ENCODE measurements at places on chromosomes 16 and 17.
A peak's percentile ranks its signal among the peaks of the same experiment; 100 is the strongest.

GRCh38 chr16:50234771-50235556 is 31.4 kb upstream of the ADCY7 start:
- DNase-seq = no peak

- no peak for DNase-seq
These were observed 708 bp downstream of the BAIAP2 start for GRCh38 chr17:81035521-81036196.

DNA sequence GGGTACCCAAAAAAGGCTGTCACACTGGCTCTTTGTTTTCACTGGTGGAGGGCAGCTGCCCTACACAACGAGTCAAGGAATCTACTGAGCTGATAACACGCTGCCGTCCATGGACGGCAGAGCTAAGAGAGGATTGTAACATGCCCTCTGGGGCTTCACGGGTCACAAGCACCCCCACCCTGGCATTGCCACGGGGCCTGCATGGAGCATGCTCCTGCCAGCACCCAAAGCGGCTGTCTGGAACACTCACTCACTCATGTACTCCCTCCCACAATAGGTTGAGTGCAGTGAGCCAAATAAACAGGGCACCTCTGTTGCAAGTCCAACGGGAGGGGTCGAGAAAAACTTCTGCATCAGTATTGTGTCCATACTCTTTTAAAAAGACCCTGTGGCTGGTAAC is 181.6 kb downstream of the MAP2K6 start:
- DNase-seq = no peak

- DNase-seq = no peak
These were observed 180.7 kb upstream of the ZFHX3 start for GRCh38 chr16:73228649-73229048.

- peak; percentile 64 for DNase-seq
These were observed 32.3 kb upstream of the CAPN15 start for GRCh38 chr16:495127-495748.

- DNase-seq = no peak
These were observed 27.4 kb downstream of the WIPI1 start for GRCh38 chr17:68429881-68430280.

DNA sequence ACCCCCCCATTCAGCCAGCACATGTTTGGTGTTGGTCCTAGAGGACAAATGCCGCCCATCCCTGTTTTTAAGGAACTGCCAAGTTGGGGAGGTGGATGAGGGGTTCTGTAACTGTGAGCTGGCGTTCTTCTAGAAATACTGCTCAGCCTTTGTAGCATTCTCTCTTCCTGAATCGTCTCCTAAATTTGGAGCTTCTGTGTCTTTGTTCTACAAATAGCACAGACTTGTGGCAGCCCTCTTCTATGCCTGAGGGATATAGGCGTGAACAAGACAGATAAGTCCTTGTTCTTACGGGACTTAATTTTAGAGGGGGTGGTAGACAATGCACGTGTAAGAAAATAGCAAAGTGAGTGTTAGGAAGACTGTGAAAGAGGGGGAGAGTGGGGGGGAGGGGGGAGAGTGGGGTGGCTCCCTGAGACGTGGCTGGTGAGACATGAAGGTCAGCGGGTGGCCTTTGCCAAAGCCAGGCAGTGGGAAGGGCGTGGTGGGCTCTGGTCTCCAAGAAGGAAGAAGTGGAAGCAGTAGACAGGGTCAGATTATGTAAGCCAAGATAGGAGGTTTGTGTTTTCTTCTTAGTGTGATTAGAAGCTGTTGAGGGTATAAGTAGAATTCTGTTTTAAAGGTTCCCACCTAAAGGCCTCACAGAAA is 9.9 kb downstream of the MFSD11 start:
- no peak for DNase-seq

DNA sequence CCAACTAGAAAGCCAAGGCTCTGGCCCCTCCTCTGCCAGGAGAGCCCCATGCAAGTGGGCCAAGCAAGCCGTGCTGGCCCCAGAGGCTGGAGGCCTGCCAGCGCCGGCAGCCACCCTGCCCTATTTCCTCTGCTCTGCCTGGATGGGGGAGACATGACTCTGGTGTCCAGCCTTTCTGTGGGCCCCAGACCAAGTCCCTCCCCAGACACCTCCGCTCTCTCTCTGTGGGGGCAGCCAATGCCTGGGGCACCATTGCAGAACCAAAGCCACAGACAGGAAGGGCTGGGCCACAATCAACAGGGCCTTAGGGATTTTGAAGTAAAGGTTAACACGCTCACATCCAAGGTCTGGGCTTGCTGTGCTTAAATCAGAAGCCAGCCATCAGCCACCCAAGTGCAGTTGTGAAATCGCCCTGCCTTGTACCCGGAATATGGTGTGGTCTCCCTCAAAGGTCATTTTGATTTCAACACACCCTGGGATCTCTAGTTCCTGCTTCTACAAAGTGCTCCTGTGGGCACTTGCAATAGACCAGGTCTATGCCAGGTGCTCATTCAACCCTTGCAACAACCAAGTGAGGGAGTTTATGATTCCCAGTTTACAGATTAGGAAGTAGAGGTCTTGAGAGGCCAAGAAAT is 63.5 kb upstream of the TEX2 start:
- no peak for DNase-seq

- no peak for DNase-seq
These were observed 322.4 kb upstream of the CDH5 start for GRCh38 chr16:66044089-66044488.

GRCh38 chr16:7550096-7550495 is 217.5 kb downstream of the RBFOX1 start:
- no peak for DNase-seq

- DNase-seq = no peak
These were observed 18.4 kb downstream of the GOSR1 start for GRCh38 chr17:30495586-30495985.

- no peak for DNase-seq
These were observed 7.4 kb upstream of the TBX4 start for GRCh38 chr17:61444831-61445230.

- DNase-seq = no peak
These were observed 277.5 kb upstream of the MYOCD start for GRCh38 chr17:12388226-12388625.

DNA sequence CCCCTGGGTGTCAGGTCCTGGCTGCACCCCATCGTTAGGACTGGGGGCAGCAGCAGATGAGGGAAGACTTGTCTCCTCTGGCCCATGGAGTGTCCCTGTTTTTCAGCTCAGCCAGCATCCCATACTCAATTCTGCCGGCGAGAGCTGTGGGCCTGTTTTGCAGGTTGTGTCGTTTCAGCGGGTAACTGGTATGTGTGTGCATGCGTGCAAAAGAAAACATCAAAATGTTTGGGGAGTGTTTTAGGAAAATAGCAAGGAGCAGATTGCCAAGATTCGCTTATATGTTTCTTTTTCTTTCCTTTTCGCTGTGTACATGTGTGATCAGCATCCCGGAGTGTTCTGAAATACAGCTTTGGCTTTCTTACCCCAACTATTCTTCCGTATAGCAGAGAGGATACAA is 34.7 kb downstream of the MSI2 start:
- no peak for DNase-seq

- DNase-seq = no peak
These were observed 114.7 kb downstream of the HAPSTR1 start for GRCh38 chr16:9206156-9206555.

DNA sequence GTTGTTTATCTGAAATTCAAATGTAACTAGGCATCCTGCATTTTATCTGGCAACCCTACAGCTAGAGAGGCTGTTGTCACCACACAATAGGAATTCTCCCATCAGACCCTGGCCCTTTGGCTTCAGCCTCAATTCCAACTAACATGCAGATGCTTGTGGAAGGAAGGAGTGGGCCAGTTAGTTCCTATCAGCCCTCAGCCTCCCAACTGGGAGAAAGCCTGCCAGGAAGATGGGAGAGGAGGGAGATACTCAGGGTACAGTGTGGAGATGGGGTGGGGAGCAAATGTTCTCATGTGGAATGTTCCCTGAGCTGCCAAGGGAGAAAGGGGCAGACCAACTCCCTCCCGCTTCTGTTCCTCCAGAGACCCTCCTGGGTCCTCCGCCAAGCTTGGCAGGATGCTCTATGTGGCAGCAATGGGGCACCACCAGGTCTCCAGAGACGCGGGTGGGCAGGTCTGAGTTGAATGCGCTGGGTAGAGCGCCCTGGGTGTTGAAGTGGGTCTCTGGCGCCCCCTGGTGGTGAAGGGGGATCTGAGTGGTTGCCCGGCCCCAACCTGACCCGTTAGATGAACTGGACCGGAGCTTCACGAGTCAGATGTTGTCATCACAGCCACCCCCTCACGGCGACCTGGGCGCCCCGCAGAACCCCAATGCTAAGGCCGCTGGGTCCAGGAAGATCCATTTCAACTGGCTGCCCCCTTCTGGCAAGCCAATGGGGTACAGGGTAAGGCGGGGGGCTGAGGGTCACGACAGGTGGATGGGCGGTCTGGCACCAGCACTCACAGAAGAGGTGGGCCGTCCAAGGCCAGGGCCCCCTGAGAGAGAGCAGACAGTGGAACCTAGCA is 15.2 kb downstream of the GALK1 start:
- DNase-seq = peak; percentile 86

- no peak for DNase-seq
These were observed 6.3 kb upstream of the MNT start for GRCh38 chr17:2406903-2407790.

GRCh38 chr17:60914078-60914477 is 236.4 kb downstream of the BCAS3 start:
- DNase-seq = no peak

DNA sequence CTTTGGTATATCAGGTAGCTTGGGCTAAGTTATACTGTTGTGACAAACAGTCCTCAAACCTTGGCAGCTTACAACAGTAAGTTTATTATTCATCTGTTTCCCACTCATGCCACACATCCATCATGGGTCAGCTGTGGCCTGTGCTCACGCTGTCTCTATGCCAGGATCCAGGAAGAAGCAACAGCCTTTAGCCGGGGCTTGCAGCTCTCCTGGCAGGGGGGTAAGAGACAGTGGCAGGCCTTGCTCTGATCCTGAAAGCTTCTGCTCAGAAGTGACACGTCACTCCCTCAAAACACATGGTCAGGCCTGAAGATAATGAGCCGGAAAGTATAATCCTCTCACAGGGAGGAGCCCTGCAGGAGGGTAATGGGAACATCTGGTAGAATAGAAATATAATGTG is 377.6 kb downstream of the CPPED1 start:
- no peak for DNase-seq

- no peak for DNase-seq
These were observed 30.8 kb downstream of the NDEL1 start for GRCh38 chr17:8466456-8466855.

DNA sequence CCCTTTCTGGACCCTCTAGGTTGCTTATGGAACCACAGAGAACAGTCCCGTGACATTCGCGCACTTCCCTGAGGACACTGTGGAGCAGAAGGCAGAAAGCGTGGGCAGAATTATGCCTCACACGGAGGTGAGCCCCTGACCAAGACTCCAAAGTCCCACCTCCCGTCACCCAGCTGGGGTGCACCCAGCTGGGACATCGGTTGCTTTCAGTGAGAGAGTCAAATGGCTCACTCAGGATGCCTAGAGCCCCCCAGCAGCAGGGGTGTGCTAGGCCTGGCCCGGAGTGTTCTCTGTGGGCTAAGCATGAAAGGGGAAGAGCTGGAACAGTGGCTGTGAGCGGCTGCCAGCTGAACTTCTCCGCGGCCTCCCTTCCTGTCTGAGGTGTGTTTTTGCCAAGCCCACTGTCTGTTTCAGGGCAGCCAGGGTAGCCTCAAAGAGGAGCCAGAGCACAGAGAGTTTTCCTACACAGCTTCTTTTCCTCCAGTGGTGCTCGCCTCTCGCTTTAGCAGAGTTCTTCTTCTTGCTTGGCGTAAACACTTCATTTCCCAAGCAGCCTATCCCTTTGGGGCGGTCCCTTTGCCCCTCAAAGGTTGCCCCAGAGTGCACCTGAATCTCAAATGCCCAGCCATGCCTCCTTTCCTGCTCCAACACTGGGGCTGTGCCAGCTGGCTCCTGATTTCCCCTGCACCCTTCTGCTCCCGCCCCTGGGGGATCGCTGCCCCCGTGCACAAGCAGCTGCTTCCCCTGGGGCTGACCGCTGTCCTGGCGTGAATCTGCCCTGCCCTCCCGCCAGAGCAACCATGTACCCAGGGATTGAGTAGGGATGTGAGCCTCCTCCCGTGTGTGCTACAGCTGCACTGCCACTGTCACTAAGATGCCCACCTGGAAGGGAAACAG is 2.6 kb upstream of the CHAD start:
- no peak for DNase-seq

DNA sequence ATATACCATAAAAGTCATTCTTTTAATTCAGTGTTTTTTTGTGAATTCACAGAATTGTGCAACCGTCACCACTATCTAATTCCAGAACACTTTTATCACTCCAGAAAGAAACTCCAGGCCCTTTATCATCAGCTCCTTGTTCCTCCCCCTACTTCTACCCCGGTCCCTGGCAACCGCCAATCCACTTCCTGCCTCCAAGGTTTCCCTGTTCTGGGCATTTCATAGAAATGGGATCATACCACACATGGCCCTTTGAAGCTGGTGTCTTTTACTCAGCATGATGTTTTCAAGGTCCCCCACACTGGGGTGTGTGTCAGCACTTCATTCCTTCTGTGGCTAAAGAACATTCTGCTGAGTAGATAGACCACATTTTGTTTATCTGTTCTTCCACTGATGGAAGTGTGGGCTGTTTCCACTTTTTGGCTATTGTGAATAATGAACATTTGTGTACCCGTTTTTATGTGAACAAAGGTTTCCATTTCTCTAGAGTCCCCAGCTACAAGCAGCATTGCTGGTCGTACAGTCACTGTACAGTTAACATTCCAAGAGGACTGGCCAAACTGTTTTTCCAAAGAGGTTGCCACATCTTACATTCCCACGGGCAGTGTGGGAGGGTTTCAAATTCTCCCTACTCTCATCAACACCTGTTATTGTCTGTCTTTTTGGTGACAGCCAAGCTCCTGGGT is 75.8 kb upstream of the ZNF469 start:
- DNase-seq = no peak

DNA sequence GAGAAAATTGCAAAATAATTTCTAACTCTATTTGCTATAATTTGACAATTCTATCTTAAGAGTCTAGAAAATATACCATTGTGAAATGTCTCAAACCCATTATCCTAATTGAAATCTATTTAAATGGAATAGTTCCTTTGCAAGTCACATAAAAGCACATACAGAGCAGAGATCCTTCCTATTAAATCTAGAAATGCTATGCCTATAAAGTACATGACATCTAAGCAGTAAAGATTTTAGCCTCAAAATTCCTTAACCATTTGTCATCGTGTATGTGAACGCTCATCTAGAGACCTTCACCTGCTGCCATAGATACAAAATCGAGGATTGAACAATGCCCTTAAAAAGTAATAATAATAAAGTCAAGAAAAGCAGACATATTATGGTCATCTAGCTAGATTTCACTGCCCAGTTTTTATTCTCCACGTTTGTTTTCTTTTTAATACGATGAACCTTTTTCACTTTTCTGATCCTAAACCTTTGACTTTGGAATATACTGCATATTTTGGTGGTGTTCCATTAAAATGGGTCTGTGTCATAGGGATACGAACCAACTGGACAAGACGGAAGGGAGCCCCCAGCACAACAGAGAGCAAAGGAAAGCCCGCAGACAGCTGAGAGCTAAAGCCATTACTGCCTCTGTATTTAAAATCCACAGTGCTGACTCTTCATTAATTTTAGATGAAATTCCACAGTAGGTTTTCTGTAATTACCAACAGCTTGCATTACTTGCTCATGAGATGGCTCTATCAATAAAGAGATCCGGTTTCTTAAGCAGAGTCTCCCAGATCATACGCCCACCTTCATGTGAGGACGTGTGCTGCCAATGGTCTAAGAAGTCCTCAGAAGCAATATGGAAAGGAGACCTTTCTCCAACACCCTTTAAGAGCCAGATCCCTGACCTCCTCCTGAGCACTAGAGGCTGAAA is 17.6 kb downstream of the TEX2 start:
- DNase-seq = no peak

All from GM10248 (cell line).